ENCODE measurements at places on chromosomes 11 and 22.

DNA sequence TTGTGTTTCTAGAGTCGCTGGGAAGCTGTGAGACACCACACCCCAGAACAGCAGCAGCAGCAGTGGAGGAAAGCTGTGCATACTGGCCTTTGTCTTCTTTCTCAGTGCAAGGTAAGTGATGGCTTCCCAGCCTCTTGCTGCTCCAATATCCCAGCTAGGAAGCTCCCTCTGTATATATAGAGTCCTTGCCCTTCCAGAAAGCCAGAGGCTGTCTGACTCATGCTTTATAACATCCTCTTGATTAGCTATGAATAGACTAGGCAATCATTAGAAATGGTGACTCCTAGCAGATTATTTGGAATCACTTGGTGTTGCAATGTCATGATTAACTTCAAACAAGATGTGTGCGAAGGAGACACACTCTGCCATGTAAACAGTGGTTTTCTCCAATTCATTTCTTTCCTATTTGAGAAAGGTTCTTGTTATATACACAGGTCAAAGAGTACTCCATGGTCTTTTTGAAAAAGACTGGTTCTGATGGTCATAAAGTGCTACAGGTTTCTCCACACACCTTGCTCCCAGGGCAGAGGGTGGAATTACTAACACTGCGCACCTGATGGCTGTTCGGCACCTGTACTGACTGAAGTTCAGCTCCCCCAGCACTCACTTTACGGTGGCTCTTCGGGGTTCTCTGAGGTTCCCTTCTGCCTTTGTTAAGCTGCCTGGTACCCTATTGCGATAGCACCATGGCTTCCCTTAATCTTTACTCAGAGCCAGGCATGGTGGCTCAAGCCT is at the start of gene MMP1:
MMP1 (minus strand) TSS at position 149 of the 735 bp plus-strand sequence; CDS start at position 81, 68 bp downstream.
- DNase-seq, result no peak

DNA sequence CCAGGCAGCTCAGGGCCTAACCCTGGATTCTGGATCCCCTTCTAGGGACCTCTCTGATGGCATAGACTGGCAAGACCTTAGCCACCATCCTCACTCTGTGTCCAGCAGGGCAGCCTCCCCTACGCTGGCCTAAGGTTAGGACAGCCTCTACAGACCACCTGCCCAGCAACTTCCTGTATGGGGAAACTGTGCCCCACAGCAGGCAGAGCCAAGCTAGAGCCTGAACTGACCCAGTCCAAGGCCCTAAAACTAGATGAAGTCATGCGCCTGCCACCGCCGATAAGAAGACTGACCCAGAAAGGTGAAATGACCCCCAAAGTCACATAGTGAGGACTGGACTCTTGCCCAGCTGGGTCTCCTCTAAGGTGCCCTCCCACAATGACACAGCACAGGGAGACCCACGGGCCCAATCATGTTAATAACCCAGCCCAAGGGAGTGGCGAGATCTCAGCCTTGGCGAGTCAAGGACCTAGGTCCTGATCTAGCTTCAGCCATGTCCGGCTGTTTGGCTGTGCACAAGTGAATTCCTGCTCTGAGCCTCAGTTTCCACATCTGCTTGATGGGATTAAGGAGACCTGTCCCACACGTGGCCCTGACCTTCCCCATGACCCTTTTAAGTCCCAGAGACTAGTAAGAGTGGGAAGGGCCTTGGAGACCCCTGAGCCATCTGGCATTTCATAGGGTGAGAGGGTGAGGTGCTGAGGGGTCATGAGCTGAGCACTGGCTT is 17.6 kb downstream of the STARD10 start:
- DNase-seq, result no peak

- DNase-seq, result no peak
These were observed 33.5 kb upstream of the FADD start for GRCh38 chr11:70169632-70170031.

DNA sequence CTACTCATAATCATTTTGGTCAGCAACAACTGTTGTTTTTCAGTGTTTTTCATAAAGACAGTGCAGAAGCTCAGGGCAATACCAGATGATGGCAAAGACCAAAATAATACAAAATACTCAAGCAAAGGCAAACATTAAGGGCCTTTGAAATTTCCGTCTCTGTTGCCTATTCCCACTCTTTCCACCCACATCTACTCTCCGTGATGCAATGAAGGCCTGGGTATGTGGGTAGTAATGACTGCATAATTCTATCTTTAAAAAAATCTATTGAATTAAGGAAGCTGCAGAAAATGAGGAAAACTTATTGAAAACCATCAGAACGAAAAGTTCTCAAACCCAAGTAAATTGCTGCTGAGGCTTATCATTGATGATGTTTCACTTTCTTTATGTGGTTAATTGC is 203.3 kb downstream of the MAML2 start:
- DNase-seq, result no peak

DNA sequence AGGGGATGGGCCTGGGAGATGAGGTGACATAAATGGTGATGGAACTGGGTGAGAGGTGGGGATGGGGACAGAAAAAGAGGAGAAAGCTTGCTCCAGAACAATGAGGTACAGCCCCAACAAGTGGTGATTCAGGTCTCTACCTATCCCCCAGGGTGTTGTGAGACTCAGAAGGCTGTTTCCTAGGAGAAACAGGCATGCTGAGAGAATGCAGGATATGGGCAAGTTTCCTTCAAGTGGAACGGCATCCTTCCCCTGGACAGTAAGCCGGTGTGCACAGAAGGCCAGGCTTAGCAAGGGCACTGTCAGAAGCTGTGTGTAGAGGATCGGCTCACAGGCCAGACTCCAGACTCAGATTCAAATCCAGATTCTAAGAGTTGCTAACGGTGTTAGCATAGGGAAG is 34.1 kb upstream of the CRTAM start:
- DNase-seq, result no peak

GRCh38 chr11:31646216-31646615 is 136.6 kb downstream of the ELP4 start:
- no peak for DNase-seq

GRCh38 chr11:125263268-125263790 is 98.8 kb downstream of the PKNOX2 start:
- no peak for DNase-seq

DNA sequence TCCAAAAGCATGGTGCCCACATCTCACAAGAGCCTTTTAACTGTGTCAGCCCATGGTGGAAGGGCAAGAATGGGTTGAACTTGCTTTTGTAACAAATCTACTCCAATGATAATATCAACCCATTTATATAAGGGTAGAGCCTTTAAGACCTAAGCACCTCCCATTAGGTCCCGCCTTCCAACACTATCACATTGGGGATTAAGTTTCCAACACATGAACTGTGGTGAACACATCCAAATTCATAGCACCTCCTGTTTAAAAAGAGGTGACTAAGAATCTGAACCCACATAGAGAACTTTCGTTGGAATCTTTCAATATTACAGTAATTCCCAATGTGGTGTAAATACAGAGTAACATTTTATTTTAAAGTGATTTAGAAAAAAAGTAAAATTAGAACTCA is 9.2 kb upstream of the CNTF start:
- DNase-seq, result no peak

- DNase-seq, result no peak
These were observed 64.6 kb downstream of the PANX1 start for GRCh38 chr11:94193288-94193687.

DNA sequence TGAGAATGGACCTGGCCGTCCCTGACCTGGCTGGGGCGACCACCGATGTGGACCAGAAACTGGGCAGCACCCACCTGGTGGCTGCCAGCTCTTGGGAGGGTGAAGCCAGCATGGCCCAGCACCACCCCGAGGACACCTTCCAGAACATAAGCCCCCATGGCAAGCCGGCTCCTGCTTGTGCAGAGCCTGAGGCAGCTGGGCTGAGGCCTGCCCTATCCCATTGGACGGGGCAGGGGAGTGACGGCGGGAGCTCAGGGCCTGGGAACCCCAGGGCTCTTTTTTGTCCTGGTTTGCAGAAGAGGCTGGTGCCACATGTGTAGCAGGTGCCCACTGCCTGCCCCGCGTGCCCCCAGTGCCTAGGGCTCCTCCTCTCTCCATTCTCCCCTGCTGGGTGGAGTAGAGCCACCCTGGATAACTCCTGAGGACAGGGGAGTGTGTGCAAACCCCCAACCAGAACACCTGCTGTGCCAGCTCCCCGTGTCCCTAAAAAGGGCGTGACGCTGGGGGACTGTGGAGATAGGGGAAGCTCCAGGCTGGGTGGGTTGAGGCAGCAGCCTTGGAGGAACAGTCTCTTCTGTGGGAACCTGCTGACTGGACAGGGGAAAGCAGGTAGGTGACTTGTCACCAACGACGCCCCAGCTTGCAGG is 11.9 kb downstream of the DUSP8 start:
- DNase-seq, result no peak

GRCh38 chr11:19675397-19675796 is 37.2 kb upstream of the NAV2 start:
- DNase-seq, result no peak

GRCh38 chr11:88246696-88247095 is 71.5 kb upstream of the RAB38 start:
- no peak for DNase-seq

GRCh38 chr11:116648247-116649174 is 124.3 kb downstream of the BUD13 start:
- no peak for DNase-seq

DNA sequence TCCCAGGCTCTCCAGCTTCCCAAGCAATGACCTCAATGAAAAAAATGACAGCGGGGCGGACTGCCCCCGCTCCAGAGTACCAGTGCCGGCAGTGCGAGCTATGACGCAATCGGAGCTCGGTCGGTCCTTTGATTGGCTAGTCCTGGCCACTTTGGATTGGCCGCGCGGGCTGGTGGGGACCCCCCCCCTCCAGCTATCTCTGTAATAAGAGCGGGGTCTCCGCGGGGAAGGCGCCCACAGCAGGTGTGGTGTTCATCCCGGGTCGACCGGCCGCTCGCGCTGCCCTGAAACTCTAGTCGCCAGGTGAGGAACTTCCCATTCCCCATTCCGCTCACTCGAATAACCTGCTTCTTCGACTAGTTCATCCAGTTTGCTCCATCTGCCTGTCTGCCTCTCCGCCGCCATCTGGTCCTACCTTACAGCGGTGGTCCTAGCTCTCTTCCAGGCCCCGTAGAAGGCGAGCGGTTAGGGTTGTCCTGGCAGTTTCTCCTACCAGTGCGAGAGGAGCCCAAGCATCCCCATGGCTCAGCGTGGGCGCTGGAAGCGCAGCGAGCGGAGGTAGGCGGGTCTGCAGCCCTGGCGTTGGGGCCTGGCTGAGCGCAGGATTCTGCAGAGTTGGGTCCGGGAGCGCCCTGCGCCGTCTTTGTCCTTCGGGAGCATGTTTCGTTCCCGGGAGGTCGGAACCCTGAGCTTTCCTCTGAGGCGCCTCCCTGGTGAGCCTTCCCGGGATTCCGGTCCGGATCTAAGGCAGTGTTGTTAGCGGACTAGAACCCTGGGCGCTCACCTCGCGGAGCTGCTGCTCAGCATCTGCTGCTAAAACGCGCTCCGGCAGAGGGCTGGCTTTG is at the start of gene CALCB:
CALCB (plus strand) TSS at position 233 of the 845 bp plus-strand sequence. CDS start 1,126 bp downstream, outside the sequence.
- peak; percentile 16 for DNase-seq

DNA sequence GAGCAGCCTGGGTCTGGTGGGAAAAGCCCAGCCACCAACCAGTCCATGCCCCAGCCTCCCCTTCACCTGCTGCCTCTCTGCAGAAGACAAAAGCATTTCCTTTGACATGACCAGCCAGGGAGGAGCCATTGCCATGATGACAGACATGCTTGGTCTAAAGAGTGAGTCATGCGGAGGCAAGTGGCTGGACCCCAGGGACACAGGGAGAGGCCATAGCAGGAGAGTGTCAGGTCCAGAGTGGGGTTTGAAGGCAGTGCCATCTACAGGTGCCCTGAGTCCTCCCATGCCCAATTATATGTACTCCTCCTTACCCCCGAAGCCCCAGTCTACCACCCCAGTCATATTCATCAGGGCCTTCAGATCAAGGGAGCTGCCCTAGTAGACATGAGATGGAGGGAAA is 67.4 kb downstream of the SCN3B start:
- DNase-seq, result no peak
